ENCODE measurements at places on chromosomes 1 and 21. TPM values are rescaled to one million over a fixed set of nuclear protein-coding genes. Genes with fewer than 3 reads are reported as not detected.

The ADORA3 gene
- not detected for total RNA-seq

GRCh38 chr1:155019377-155020245 lies 14.0 kb downstream of the DCST2 start:
- no peaks in the 10 kb centered on the region for H3K27me3 ChIP-seq
- peaks cover 32% of the 10 kb centered on the region for H3K4me1 ChIP-seq
- H3K36me3 ChIP-seq, result no peaks in the 10 kb centered on the region
- 0 out of 2 replicates have a peak overlapping the region, but pooled peaks have one; percentile 27 for H3K27ac ChIP-seq

DNA sequence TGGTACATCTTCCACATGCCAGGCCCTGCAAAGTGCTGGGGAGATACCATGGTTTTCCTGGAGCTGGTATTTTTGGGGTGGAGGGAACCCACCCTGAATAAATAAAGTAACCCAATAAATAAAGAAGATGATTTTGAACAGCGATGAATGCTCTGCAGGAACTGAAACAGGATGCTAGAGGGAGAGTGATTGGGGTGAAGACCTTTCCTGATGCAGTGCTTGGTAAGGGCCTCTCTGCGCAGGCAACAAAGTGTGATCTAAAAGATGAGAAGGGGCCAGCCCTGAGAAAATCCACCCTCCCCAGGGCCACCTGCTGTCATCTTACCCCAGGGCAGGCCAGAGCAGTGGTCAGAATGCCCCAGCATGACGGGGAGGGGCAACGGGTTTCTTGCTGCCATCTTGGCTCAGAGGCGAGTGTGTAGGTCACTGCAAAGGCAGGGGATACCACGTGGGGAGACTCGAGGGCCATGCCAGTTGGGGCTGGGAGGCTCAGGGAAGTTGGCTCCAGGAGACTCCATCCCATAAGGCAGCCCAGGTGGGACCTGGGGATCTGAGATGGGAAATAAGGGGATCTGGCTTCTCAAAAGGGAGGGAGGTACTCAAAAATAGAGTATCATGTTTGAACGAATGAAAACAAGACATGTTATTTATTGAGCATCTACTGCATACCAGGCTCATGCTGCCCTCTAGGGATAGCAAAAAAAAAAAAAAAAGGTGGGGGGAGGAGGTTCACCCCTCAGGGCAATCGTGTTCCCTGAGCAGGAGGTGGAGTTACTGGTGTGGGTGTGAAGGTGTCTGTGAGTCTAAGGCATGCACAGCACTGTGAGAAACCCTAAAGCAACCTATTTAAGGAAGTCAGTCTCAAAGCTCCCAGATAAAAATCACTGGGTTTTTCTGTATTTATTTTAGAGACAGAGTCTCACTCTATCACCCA lies 2.8 kb downstream of the SRARP start:
- peak; percentile 53 for DNase-seq
- peaks cover 22% of the 10 kb centered on the region for H3K4me1 ChIP-seq
- no peak overlapping the region for H3K27ac ChIP-seq
- H3K4me3 ChIP-seq, result no peak overlapping the region
- no peaks in the 10 kb centered on the region for H3K36me3 ChIP-seq

- H3K36me3 ChIP-seq, result peaks cover 5% of the 10 kb centered on the region
- H3K4me3 ChIP-seq, result no peak overlapping the region
- no peaks in the 10 kb centered on the region for H3K27me3 ChIP-seq
- H3K4me1 ChIP-seq, result peaks cover 66% of the 10 kb centered on the region
Observed at GRCh38 chr1:33004613-33005012, 32.1 kb downstream of the AK2 start.

The LDLRAP1 gene
- total RNA-seq, result 11.4 TPM

The IPO13 gene
- total RNA-seq, result 24.3 TPM

- no peak for DNase-seq
- H3K27me3 ChIP-seq, result no peaks in the 10 kb centered on the region
- no peak overlapping the region for H3K4me3 ChIP-seq
- no peaks in the 10 kb centered on the region for H3K36me3 ChIP-seq
- H3K27ac ChIP-seq, result no peak overlapping the region
Observed at GRCh38 chr1:230581446-230582079, 60.7 kb upstream of the COG2 start.

DNA sequence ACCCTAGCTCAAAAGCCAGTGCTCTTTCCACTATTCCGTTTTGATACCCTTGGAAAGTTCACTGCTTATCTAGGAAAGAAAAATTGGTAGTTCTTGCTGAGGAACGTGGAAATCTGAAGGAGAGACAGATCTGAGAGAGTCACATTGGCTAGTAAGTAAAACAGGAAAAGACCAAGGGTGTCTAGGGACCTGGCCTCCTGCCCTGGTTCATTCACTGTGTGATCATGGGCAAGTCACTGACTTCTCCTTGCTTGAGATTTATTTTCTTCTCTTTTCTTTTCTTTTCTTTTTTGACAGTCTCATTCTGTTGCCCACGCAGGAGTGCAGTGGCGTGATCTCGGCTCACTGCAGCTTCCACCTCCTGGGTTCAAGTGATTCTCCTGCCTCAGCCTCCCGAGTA lies 90.8 kb downstream of the NFIA start:
- H3K36me3 ChIP-seq, result no peaks in the 10 kb centered on the region
- DNase-seq, result no peak
- H3K27me3 ChIP-seq, result no peaks in the 10 kb centered on the region
- peaks cover 47% of the 10 kb centered on the region for H3K4me1 ChIP-seq
- H3K27ac ChIP-seq, result no peak overlapping the region

The ZMPSTE24 gene
- total RNA-seq, result 74.8 TPM

GRCh38 chr1:228084797-228085196 lies 2.3 kb downstream of the ARF1 start:
- DNase-seq, result no peak
- H3K4me3 ChIP-seq, result peak overlapping the region; percentile 98
- peak overlapping the region; percentile 95 for H3K27ac ChIP-seq
- peaks cover 35% of the 10 kb centered on the region for H3K36me3 ChIP-seq
- H3K27me3 ChIP-seq, result peaks cover 11% of the 10 kb centered on the region
- peaks cover 61% of the 10 kb centered on the region for H3K4me1 ChIP-seq
